Stimulated activated CD8-positive, alpha-beta memory T cell treated with anti-CD3 and anti-CD28 coated beads, Interleukin-7, amount 100 ng/mL, for 24 hours (primary cell): ENCODE measurements at places on chromosomes 7 and 10.

DNA sequence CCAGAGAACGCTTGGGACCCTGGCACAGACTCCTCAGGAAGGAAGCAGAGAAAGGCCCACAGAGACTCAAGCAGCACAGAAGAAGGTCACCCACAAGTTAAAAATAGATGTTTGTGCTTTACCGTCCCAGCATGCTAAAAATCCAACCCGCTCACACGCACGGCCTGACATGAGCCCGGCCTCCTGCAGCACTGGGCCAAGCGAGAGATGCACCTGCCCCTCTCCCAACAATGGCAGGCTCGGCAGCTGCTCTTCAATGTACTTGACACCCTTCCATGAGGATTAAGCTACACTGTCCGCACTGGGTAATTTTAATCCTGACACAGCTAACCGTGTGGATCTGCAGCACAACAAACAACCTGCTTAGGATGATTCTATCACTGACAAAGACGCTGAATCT is 9.3 kb downstream of the DIP2C start:
- DNase-seq = no peak

DNA sequence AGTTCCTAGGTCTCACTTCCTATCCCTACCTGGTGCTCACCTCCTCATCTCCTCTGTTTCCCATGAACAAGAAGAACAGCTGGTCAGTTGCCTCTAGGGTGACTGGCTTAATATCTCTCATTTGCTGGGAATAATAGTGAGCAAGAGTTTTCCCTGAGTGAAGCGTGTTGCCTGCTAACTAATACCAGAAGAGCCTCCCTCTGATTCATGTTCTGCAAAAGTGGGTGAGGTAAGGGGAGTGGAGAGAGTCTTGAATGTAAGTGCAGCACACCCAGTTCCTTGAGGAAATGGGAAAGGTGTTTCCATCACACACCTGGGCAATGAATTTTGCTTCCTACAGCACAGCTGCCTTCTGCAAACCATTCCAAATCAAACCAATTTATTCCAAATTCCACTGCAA is 29.6 kb downstream of the FZD1 start:
- no peak for DNase-seq

GRCh38 chr10:90751107-90751997 is 106.5 kb downstream of the HTR7 start:
- peak; percentile 28 for DNase-seq

GRCh38 chr7:138196971-138197896 is 121.0 kb downstream of the AKR1D1 start:
- no peak for DNase-seq

DNA sequence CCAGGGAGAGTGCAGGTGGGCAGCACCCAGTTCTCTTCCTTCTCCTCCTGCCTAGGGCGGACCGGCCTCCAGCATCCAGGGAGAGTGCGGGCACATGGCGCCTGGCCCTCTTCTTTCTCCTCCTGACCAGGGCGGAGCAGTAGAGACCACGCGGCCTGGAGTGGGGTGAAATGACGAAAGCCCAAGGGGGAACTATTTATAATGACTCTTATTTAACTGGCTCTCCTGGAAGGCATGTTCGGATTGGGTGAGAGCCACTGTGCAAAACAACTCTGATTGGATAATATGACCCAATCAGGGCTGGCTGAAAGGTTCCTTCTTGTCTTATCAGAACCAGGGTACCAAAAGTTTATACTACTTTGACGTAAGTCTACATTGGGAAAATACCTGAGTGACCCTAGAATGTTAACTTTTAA is 63.1 kb downstream of the ZNF37A start:
- DNase-seq = no peak

DNA sequence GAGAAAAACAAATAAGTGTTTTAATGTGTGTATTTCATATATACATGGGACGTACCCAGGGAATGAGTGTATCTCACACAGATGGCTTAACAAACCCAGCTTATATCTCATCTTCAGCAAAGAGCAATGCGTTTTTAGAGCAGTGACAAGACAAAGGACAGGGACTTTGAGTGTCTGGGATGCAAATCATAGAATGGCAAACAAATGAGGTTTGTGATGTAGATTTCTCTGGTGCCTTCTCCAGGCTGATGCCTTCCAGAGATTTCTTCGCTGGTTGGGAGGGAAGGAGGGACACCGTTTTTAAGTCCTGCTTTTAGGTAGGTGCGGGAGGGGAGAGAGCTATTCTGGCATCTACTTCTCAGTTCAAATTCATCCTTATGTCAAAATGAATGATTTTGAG is 16.6 kb downstream of the LANCL2 start:
- DNase-seq = no peak

GRCh38 chr7:113730309-113730955 is 188.4 kb downstream of the PPP1R3A start:
- no peak for DNase-seq

- DNase-seq = no peak
Observed at GRCh38 chr7:22949944-22950343, 64.0 kb downstream of the HYCC1 start.

GRCh38 chr10:96670786-96671185 is 49.5 kb downstream of the PIK3AP1 start:
- no peak for DNase-seq

DNA sequence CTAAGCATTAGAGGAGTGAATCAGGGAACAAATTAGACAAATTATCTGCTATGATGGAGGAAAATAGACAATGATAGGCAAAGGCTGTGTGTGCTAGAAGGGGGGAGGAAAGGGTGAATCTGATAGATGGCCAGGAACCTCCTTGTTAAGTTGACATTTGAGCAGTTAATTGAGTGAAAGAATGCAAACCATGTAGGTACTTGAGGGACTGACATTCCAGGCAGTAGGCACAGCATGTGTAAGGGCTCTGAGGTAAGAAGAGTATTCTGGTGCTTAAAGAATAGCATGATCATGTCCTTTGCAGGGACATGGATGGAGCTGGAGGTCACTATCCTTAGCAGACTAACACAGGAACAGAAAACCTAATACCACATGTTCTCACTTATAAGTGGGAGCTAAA is 48.6 kb upstream of the TES start:
- DNase-seq = no peak

DNA sequence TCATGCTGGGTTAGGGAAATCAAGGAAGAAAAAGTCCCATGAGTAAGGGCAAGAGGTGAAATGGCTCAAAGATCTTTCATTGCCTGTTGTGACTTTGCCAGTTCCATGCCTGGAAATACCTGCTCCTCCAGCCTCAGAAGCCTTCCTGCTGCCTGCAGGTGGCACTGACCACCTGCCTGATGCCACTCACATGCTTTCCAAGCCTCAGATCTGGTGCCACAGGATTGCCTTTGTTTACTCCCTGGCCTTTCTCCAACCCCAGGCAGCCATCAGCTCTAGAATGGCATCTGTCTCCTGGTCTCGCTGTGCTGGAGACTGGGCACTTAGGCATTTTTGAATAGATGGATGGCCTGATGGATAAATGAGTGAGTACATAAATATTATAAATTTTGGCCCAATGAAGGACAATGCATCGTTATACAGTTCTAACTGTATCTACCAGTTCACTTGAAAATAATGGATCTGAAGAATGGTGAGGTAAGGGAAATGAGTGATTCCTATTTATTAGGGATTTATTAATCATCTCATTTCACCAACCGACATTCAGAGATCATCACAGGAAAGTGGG is 657.2 kb downstream of the INHBA start:
- DNase-seq = no peak

DNA sequence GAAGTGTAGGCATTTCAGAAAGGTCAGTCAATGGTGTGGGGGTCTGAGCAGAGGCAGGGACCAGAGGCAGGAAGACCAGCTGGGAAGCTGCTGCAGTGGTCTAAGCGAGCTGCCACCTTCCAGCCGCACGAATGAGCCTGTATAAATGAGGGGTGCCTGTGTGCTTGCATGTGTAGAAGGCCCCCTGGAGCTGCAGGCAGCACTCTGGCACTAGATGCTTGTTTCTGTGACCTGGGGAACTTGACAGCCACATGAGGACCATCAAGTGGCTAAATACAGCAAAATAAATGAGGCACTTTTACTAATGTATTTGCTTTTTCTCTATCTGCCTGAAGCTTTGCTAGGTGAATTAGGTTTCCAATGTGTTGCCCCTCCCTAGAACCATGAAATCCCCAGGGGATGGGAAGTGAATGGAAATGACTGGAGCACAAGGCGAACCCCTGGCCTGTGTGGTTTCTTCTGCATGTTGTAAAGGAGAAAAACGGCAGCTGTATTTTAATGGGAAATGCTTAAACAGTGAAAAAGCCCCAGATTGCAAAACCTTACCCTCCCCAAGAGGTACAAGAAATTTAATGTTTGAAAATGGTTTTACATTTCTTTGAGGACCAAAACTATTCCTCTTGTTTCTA is 57.7 kb downstream of the PYROXD2 start:
- no peak for DNase-seq

- no peak for DNase-seq
Observed at GRCh38 chr7:101947899-101948298, 130.5 kb downstream of the CUX1 start.

DNA sequence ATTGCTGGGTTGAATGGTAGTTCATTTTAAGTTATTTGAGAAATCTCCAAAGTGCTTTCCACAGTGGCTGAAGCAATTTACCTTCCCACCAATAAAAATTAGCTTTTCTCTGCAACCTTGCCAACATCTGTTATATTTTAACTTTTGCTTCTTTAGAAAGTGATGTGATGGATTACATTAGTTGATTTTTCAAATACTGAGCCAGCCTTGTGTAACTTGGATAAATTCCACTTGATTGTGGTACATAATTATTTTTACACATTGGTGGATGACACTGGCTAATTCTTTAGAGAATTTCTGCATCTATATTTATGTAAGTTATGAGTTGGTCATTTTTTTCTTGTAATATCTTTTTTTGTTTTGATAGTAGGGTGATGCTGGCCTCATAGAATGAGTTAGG is 634.1 kb downstream of the GALNT17 start:
- no peak for DNase-seq

GRCh38 chr7:129764247-129765084 is 152.9 kb downstream of the NRF1 start:
- no peak for DNase-seq

- no peak for DNase-seq
Observed at GRCh38 chr7:141119187-141119586, 45.3 kb downstream of the TMEM178B start.

DNA sequence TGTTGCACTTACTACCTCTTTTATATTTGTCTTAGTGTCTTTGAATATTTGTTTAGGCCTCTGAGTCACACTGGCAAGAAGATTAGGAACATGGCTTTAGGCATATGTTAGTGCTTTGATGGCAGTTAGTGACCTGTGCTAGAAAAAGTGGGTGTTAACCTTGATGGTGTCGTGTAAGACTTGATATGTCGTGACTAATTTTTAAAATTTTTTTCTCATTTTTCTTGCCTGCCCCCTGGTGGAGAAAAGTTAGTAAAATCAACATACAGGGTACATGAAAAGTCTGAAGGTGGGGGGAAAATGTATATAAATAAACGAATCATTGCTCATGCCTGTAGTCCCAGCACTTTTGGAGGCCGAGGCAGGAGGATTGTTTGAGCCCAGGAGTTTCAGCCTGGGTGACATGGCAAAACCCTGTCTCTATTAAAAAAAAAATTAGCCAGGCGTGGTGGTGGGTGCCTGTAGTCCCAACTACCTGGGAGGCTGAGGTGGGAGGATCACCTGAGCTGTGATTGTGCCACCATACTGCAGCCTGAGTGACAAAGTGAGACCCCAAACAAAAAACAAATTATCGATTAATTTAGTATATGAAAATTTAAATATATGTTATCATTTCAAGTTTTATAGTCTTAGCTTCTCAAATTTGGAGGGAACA is 44.6 kb downstream of the TAX1BP1 start:
- DNase-seq = no peak

DNA sequence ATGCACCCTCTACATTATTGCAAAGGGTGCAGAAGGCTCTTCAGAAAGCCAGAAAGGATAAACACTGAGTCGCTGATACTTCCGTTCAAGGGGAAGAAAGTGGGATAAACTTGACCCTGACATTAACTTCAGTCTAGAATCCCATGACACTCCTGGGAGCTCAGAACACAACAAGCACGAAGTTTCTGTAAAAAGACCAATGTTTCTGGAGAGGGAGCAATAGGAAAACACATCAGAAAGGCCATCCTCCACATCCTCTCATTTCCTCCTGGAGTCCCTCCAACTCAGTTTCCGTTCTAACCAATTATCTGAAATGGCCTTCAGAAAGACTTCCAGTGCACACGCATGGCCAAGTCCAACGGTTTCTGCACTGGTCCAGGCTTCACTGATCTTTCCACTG is 113.5 kb downstream of the SORBS1 start:
- DNase-seq = no peak

DNA sequence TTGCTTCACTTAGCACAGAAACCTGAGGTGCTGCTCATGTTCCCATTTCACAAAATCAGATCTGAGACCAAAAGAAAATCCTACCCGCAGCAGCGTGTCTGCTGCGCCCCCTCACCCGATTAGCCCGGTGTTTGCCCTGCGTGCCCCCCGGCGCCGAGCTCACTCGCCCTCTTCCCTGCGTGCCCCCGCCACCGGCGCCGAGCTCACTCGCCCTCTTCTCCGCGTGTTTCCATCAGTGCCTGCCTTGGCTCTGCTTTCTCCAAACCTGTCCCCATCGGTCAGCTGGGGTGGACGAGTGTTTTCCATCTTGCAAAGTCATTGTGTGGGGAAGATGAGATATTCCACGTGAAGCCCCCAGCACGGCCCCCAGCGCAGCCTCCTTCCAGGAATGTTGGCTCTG is 225.3 kb upstream of the PITRM1 start:
- DNase-seq = no peak

DNA sequence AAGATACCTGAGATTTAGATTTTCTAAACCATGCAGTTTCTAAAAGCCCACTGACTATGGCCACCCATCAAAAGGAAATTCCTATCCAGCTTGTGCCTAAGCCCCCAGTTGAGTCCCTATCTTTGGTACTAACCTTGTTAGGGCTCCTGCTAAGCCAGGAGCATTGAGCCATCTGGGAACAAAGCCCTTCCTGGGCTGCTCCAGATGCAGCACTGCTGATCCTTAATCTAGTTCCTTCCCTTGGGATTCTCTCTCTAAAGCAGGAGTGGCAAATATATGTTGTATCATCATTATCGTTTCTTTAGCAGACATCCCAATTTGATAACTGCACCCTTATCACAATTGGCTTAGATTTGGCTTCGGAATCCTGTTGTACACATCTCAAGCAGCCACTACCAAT is 24.7 kb upstream of the PDLIM1 start:
- DNase-seq = no peak

- no peak for DNase-seq
Observed at GRCh38 chr10:7518693-7519092, 107.9 kb upstream of the SFMBT2 start.

GRCh38 chr10:48478469-48478868 is 126.4 kb downstream of the ARHGAP22 start:
- no peak for DNase-seq

GRCh38 chr7:43072530-43072929 is 39.9 kb upstream of the HECW1 start:
- no peak for DNase-seq

DNA sequence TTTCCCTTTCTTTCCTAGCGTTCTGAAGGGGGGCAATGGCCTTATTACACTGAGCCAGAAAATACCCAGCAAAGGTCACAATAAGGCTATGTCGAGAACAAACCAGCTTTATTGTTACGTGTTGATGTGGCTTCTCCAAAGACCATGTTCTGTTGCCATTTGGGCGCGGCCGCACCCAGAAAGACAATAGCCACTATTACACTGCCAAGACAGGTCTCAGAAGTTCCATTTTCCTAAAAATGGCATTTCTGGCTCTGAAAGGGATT is 77.8 kb downstream of the PROSER2 start:
- no peak for DNase-seq

- DNase-seq = no peak
Observed at GRCh38 chr7:28292834-28293526, 112.4 kb upstream of the JAZF1 start.

- DNase-seq = no peak
Observed at GRCh38 chr10:112271982-112272381, 11.2 kb upstream of the TECTB start.
